Putamen (tissue), 1 donor: ENCODE measurements at places on chromosomes 5 and 9.

DNA sequence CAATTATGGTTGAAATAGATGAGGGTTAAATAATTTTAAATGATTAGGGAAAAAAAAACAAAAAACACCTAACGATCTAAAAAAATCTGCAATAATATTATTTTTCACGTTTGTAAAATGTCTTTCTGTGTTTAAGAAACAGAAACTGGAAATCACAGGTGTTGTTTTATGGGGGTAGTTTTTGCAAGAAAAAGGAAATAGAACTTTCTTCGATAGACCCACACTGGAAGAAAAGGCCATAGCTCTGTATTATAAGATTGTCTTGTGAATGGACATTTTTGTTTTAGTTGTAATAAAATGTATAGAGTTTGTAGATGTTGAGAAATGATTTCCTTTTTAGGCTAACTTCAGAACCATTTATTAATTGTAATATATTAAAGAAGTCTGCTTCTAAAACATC lies 5.5 kb downstream of the CSNK1G3 start:
- DNase-seq, result no peak

DNA sequence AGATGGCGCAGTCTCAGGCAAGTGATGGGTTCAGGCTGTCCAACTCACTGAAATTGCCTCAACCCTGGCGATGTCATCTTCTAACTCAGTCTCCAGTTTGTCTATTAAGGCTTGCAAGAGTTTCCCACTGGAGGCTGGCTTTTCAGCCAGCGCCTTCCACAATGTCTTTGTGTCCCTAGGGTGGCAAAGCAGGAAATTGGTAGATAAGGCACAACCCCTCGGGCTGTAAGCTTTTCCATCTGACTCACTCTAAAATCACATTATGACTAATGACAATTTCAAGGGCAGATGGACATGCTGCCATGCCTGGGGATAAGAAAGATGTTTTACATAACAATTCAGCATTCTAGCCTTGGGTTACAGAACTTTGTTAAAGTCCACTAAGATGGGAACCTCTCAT lies 61.9 kb downstream of the MROH2B start:
- DNase-seq, result no peak

DNA sequence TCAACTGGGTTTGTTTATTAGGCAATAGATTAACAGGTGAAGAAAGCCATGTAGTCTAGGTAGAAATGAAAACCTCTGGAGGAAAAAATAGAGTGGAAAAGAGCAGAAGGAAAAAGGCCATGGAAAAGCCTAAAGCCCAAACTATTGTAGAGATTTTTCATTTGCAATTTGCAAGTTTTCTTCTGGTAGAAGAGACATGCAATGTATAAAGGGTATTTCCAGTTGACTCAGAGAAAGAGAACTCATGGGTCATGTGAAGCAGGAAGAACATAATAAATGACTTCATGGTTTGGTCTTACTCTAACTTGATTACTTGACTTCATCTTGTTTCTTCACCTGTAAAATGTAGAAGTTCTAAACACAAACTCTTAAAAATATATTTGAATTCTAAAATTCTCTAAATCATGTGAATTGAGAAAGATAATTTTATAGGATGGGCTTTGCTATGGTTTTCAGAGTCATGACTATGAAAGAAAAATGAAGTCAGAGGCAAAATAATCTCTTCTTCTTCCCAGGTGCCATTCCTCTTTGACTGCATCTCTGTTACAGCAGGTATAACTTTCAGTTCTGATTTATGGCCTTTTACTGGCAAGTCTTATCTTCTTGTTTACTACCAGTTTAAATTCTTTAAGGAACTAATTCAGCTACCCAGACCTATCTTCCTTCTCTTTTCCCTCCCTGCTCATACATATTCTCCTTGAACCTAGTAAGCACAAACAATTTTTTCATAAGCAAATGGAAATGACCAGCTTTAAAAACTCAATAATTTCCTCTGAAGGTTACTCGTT lies 47.7 kb upstream of the TMC1 start:
- DNase-seq, result no peak

- DNase-seq, result no peak
These were observed 2.1 kb downstream of the ANKRD33B start for GRCh38 chr5:10565785-10566542.

- DNase-seq, result peak; percentile 47
These were observed 20.8 kb downstream of the RETREG1 start for GRCh38 chr5:16595881-16596580.

GRCh38 chr9:91253488-91253887 lies 108.2 kb downstream of the AUH start:
- no peak for DNase-seq

DNA sequence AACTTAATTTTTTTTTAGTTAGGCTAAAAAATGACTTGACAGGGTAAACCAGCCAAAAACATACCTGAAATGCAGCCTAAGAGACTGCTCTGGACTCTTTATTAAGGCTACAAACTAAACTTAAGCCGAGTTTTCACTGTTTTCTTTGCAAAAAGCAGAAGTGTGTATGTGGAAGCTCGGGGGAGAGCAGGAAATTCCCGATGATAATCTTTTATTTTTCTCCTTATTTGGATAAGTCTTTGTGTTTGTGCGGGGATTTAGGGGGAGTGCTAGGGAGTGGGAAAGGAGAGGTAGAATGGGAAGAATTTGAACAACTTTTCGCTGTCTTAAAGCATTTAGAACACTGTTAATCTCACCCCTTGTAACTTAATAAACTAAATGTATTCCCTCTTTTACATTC lies 30.7 kb upstream of the GPR21 start:
- no peak for DNase-seq

- DNase-seq, result no peak
These were observed 60.9 kb upstream of the GNE start for GRCh38 chr9:36319183-36319582.

DNA sequence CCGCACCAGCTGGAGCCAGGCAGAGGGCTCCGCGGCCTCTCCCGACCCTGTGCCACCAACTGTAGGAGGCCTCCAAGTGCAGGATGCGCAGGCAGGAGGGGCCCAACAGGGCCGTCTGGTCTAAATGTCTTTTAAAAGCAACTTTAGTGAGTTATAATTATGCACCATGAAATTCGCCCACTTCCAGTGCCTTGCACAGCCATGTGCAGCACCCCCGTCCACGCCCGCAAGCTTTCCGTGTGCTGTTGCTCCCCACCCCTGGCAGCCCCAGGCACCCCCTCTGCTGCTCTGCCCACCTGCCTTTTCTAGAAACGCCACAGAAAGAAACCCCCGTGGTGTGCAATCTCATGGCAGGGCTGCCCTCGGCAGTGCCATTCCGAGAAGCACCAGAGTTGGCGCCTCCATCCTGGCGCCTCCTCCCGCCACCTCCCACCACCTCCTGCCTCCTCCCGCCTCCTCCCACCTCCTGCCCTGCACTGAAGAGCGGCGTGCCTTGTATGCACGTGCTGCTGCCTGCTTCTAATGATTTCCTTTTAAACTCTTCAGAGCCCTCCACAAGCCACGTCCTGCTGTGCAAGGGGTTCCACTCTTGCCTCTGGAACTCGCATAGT lies 7.5 kb upstream of the SLC6A18 start:
- no peak for DNase-seq

- DNase-seq, result no peak
These were observed 11.3 kb downstream of the RGS14 start for GRCh38 chr5:177368869-177369644.

DNA sequence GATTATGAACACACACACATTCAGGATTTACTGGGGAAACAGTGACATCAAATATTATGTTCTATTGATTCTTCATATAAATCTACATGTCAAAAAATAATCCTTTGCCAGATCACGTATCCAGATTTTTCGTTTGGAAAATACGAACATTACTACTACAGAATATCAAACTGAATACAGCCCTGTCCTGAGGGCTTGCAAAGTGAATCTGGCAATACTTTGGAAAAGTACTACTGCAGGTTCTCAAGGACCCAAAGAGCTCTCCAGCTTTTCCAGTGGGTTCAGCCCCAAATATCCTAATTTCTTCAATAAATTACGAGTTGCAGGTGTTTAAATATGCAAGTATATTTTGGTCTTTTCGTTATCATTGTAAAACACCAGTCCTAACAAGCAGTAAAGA lies 411 bp upstream of the NDUFS4 start:
- DNase-seq, result no peak

DNA sequence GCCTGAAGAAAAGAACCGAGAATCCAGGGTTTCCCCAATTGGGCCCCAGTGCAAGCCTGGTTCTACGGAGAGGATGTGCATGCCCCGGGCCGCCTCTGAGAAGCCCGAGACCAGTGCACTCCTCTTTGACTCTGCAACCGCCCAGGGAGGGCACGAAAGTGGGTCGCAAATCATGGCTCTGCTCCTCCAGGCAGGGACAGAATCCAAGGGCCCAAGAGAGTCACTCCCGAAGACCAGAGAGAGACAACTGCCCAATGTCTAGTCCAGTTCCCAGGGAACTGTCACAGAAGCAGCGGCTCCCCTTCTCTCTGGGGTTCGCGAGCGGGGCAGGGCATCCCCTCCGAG lies 107.8 kb downstream of the PSD2 start:
- no peak for DNase-seq

GRCh38 chr5:170327829-170328228 lies 30.3 kb upstream of the LCP2 start:
- DNase-seq, result no peak

DNA sequence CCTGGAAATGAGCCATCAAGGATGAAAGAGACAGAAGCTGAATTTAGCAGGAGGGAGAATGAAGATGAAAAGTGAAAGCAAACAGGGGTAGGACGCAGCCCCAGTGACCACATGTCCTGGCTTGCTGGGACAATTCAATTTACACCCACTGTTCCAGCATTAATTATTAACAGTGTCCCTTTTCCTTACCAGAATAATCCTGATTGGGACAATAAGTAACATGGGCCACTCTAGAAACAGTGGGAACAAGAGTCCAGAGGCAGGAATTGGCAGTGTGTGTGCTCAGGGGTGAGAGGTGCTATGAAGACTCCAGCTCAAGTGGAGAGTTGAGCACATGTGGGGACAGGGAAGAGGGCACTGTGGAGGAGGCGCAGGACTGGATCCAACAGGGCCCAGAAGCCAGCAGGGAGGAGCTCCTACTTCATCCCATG lies 147.1 kb downstream of the C5orf15 start:
- DNase-seq, result no peak

- DNase-seq, result no peak
These were observed 64.9 kb upstream of the HSPB3 start for GRCh38 chr5:54390539-54391031.

DNA sequence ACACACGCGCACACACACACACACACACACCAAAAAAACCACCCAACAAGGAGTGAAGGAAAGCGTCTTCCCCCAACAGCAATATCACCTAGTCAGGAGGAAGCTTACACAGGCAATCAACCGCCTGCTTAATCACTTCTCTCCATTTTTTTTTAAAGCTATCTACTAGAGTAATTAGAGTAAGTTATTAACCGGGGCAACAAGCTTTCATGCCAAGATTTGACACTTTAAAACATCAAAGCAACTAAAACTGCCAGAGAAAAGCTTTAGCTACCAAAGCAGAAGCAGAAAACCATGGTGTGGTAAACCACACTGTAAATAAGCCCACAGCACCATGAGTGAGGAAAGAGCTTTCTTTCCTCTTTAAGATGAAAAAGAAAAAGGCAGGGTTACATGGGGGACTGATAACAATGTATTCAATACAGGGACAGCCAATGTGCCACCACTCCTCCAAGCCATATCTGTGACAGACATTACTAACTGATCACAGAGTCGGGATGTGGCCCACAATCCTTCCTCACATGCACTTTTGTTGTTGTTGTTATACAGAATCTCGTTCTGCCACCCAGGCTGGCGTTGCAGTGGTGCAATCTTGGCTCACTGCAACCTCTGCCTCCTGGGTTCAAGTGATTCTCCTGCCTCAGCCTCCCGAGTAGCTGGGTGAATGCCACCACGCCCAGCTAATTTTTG lies 282.1 kb downstream of the CRB2 start:
- DNase-seq, result no peak

DNA sequence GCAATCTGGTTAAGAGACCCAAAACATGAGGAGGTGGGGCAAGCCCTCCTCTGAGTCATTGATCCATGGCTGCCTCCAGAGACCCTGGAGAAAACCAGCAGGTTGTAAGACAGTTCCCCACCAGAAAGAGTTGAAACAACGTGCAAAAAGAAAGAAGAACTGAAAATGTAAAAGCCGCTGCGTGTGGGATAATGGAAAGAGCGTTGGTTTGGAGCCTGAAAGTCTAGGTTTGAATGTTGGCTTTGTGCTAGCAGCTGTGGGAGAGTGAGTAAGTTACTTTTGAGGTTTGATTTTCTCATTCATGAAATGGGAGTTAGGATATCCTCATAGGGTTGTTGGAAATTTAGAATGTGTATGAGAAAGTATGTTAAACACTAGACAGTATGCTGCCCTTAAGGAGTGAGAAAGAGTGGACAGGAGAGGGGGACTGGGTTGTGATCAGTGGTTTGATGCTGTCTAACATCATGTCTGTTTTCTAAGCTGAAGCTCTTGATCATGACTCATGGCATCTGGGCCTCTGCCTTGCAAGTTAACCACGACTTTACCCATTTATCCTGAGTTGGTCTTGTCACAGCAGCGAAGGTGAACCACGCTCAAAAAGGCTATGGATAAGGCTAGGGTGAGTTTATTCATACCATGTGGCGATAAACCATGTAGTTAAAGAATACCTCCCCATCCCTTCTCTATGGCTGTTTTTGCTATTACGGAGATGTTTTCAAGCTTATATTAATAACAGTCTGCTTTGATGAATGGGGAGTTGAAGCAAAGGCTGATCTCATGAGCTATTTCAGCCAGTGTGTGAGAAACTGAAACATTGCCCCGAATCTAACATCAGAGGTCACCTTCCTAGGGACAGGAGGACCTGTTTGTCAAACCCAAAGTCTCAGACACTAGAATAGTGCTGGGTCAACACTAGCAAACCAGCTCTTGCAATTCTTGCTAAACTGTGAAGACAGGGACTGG lies 41.3 kb downstream of the ZNF366 start:
- peak; percentile 43 for DNase-seq

GRCh38 chr9:112629671-112630485 lies 88.0 kb downstream of the INIP start:
- DNase-seq, result no peak

- DNase-seq, result no peak
These were observed 293.9 kb upstream of the RIOK2 start for GRCh38 chr5:97476852-97477534.

DNA sequence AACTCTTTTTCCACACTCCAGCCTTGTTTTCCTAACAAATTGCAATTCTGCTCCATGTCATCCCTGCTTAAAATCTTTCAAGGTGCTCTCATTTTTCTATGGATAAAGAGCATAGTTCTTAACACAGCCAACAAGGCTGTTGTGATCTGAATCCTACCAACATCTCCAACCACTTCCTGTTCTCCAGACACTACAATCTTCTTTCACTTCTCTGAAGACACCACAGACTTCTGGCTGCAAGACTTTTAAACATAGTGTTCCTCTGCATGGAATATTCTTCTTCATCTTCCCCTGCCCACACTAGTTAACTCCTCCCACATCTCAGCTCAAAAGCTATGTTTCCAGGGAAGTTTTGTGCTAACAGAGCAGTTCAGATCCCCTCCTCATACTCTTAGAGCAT lies 404.8 kb downstream of the MAN2A1 start:
- no peak for DNase-seq

GRCh38 chr5:163772644-163773043 lies 267.2 kb downstream of the MAT2B start:
- DNase-seq, result no peak

- no peak for DNase-seq
These were observed 76.1 kb downstream of the SLC44A1 start for GRCh38 chr9:105320568-105320967.
